SIG-M5 (cell line): ENCODE measurements at places on chromosomes 6 and 20.

- no peak for DNase-seq
Measured at GRCh38 chr20:53515749-53516148, 77.9 kb downstream of the ZNF217 start.

DNA sequence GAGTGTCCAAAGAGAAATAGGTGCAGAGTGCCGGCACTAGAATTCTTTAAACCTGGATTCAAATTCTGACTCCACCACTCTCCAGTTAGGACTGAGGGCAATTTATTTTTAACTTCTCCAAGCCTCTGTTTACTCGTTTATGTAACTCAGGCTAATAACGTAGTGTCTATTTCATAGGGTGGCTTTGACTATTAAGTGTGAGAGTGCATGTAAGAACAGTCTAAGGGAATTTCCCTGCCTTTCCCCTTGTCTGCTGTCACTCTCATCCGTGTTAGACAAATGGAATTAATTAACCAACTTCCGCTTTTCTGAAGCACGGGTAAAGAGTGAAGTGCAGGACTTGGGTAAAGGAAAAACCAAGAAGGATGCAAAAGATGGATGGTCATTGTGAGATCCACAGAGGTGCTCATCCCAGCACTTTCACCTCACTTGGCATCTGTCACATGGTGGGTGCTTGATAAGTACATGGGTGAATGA is 4.1 kb upstream of the ZKSCAN8 start:
- DNase-seq, result no peak

DNA sequence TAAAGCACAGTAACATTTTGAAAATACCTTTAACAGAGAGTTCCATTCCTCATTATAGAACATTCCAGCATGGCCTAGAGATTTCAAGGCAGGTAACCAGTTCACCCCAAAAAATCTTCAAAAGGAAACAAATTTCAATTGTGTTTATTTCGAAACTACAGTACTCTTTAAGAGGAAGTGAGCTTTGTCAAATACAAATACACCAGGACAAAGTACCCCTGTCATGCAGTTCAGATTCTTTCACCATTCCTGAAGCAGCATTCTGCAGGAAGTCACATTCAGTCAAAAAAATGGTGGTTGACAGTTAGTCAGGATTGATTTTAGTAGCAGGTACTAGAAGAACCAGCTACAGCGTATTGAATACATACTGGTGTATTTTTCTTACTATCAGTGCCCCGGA is 89.6 kb upstream of the RIN2 start:
- no peak for DNase-seq

DNA sequence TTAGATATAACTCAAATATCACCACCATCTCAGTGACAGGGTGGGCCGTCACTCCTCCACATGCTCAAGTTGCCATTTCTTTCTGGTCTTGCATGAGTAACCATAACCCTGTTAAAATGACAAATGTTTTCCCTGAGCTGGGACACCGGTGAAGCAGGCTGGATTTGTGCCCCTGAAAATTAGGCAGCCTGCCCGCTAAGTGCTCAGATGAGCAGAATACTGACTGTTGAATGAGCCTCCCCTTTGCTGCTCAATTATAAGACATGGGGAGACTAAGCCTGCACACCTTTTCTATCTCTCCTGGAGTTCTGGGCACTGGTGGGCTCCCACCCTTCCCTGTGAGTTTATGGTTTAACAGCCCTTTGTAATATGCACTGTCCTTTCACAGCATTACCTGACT is 161.8 kb downstream of the SLC24A3 start:
- DNase-seq, result no peak

DNA sequence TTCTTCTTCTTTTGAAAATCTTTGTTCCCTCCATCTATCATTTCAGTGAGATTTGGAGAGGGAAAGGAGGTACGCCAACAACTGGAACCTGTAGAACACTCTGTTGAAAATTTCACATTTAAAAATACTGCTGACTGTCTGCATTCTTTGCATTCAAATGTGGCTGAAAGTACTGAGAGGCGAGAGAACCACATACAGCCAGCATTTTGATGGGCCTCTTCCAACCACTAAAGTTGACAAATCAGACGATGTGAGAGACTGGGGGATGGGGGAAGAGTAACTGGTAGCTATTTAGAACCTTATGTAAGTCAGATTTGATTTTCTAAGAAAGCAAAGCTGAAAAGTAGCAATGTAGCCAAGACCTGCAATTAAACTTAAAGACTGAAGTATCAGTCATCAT is 77.5 kb downstream of the FKBP5 start:
- DNase-seq, result no peak

DNA sequence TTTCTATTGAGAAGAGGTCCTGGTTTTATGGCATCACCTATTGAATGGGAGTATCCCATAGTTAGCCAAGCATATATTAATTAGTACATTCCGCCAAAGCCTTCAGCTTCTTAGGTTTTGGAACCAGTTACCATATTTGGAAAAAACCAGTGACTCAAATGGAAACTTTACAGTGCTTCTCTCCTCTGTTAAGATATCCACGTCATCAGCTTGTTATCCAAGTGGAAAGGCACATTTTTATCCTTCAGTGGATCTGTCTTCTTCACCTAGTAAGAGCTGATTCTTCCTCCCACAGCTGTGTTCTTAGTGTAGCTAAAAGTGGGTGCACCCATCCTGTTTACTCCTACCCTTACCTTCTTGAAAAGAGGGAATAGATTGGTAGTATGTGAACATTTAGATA is 34.5 kb downstream of the TPD52L1 start:
- no peak for DNase-seq

DNA sequence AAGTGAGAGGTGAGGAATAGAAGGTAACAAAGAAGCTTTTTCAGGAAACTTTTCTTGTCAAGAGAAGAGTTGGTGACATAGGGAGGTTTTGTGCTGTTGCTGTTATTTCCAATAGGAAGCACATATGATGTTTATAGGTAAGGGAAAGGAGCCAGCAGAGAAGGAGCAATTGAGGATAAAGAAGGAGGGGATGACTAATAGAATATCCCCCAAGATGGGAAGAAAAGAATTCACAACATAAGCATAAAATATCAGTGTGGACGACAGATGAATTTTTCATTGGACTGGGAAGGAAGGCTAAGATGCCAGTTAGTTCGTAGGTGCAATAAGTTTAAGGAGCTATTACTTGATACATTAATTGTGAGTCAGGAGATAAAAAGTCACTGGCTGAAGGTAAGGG is 8.5 kb upstream of the BEND6 start:
- no peak for DNase-seq

- no peak for DNase-seq
Measured at GRCh38 chr6:107690643-107691061, 133.5 kb downstream of the SCML4 start.

GRCh38 chr6:165630544-165630953 is 32.5 kb downstream of the PDE10A start:
- DNase-seq, result no peak

DNA sequence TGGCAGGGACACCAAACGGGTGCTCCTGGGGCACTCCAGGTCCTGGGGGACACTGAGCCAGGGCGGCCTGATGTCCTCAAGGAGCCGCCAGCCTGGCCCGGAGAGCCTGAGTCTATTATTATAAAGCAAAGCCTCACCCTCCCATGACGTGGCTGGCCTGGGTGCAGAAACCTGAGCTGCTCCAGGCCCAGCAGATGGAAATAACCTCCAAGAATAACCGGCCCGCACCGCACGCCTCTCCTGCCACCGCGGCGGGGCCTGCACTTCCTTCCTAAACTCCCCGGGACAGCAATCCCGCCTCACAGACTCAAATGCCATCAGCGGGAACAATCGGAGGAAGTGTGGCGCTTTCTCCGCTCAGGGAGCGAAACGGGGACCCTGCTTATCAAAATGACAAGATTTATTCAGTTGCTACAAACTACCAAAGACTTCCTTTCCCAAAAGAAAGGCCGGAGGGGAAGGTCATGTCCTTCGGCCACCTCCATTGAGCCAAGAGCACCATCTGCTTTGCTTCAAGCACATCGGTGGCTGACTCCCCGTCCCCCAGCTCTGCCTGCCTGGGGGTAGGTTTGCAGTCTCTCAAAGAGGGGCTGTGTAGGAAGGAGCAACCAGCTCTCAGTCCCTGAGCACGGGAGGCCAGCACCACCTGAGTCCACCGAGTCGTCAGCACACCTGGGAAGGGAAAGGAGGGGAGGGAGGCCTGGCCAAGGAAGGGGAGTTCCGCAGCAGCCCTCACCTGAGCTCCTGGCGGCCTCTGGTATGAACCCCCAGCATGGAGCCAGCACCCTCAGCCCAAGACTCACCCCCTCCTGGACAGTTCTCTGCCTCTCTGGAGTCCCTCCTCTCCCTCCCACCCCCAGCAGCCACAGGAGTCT is 78.6 kb upstream of the QKI start:
- DNase-seq, result no peak

- DNase-seq, result no peak
Measured at GRCh38 chr6:21371676-21372171, 221.8 kb upstream of the SOX4 start.

DNA sequence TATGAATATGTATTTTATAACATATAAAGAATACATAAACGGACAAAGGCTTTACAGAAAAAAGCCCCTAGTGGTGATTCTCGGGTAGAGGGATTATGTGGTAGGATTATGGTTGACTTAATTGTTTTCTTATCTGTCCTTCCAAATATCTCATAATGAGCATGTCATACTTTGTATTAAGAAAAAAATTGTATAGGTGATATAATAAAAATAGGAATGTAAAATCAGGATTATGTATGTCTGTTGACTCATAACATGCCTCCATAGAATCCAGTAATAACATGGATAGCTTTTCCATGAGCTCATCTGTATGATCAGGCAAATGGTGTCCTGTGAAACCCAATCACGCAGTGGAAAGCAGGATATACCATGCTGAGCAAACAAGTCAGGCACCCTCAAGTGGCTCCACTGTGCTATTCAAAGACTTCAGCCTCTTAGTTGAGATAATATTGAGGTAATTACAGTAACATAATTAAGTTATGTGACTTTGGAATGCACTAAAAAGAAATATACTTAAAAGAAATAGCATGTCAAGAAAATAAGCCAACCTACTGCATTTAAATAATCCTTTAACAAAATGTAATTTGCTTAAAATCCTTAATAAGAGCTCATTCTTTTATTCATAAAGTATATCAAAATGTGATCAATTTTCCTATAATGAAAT is 39.6 kb upstream of the PRELID3B start:
- no peak for DNase-seq

- no peak for DNase-seq
Measured at GRCh38 chr6:1381481-1382330, 7.7 kb upstream of the FOXF2 start.

- no peak for DNase-seq
Measured at GRCh38 chr6:105326833-105327770, 75.8 kb downstream of the PREP start.

- no peak for DNase-seq
Measured at GRCh38 chr6:78117966-78118365, 465.1 kb downstream of the MEI4 start.

GRCh38 chr6:78670802-78671201 is 196.5 kb upstream of the IRAK1BP1 start:
- no peak for DNase-seq

GRCh38 chr6:10184371-10185227 is 230.3 kb downstream of the TFAP2A start:
- DNase-seq, result no peak

- no peak for DNase-seq
Measured at GRCh38 chr6:19159089-19159488, 678.1 kb upstream of the ID4 start.

DNA sequence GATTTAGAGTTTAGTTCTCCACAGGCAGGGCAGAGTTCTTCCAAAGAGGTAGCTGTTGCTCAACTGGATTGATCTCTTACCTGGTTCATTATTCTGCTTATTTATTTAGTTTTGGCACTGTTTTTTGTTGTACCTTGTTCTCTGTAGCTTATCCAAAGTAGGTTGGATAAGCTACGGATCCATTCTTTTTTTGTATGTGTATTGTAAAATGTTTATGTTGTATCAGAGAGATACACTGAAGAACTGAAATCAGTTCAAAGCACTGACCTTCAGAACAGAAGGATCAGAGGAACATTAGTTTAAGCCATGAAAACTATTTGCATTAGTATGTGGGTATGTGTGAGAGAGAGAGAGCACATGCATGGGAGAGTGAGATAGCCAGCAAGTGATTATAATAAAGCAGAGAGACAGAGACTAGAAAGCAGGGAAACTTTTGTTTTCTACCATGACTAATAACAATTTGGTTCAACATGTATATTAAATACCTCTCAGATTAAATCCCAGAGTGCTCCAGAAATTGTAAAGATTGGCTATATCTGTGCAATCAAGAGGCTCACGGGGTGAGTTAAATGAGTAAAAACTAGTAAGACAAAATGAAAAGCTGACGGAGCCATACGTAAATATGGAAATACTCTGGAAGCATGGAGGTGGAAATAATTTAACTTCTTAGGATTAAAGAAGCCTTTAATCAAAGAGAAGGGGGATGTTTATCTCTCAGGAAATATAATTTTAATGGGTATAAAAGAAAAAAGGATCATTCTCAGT is 40.2 kb downstream of the ITCH start:
- DNase-seq, result no peak

DNA sequence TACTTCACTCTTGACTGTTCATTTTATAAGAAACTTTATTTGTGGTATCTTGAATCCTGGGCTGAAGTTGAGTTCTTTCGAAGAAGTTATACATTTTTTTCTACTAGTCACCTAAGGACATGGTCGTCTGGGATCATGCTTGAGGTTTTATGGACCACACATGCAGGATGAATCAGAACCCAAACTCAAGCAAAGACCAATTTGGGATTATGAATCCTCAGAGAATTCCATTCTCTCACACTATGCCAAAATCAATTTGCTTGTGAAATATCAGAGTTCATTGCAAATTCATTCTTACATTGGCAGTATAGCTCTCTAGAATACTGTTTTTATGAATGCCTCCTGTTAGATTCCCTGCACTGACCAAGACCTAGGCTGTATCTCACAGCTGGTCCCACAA is 114.3 kb upstream of the HDAC2 start:
- no peak for DNase-seq
